ENCODE measurements at places on chromosomes 2 and 18.

DNA sequence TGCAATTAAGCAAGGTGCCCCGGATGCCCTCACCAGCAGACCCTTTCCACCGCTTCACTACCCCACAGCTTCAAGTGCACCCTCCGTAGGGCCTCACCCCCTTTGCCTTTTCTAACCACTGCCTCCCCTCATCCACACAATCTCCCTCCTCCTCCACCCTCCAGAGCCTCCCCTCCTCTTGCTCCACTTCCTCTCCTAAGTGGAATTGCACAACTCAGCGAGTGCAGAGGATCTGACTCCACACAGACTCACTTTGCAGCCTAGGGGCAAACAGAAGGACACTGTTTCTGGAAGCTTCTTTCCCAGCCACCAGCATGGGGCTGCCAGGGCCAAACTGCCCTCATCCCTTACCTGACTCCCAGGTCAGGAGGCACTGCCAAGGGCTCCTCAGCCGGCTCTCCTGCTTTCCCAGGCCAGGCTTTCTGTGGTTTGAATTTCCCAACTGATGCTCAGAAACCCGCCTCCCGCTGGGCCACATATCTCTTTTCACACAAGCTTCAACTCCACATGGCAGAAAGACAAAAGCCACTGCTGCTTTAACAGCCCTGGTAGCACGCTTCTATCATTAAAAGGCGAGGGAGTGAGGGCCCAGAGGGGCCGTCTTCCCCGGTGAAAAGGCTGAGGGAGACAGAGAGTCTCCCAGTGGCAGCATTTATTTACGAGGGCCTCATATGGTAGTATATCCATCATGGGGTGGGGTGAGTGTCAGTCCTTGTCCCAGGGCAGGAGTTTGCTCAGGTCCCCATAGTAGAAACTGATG lies 74.7 kb upstream of the MGAT4A start:
- DNase-seq: peak; percentile 44

GRCh38 chr2:45789317-45789716 lies 137.8 kb downstream of the PRKCE start:
- peak; percentile 18 for DNase-seq

DNA sequence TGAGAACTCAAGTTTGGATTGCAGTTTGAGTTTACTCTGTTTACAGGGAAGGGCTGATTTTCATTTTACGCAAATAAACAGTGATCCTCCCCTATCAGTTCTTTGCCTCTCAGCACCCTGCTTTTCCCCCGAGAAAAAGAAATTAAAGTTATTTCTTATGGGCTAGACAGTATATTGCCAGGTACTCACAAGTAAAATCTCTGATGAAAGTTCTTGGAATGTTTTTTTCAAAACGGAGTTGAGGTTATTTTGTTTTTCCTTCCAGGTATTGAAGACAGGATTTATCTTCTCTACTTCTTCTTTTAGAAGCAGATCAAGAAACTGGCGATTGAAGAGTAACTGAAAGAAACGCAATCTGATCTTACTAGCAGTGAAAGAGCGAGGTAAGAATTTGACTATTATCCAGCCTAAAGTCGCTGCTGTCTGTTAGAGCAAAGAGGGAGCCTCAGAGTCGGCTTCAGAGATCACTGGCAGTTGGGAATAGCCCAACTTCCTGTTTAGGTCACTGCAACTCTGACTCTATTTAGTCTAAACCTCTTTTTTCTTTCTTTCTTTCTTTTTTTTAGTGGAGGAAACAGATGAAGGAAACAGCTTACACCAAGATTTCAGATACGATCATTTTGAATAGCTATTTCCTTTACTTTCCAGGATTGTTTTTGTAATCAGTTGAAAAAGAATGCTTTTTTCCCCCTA lies at the start of gene TFPI:
TSS of gene TFPI (minus strand) at position 425 of the 693 bp plus-strand sequence. CDS start 50,667 bp downstream, outside the sequence.
- DNase-seq: peak; percentile 84

DNA sequence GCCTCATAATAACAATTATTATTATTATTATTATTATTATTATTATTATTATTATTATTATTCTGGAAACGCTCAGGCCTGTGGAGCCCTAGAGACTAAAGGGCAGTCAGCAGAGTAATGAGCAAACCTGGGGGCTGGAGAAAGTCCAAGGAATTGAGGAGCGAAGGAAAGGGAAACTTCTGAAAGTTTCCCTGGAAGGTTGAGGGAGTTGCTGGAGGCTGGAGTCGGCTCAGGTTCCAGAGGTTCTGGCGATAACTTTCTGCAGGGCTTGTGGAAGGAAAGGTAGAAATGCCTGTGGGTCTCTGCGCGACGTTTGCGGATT lies 9.2 kb downstream of the POU3F3 start:
- DNase-seq: no peak

GRCh38 chr18:74652392-74652988 lies 54.8 kb downstream of the ZNF407 start:
- peak; percentile 83 for DNase-seq

DNA sequence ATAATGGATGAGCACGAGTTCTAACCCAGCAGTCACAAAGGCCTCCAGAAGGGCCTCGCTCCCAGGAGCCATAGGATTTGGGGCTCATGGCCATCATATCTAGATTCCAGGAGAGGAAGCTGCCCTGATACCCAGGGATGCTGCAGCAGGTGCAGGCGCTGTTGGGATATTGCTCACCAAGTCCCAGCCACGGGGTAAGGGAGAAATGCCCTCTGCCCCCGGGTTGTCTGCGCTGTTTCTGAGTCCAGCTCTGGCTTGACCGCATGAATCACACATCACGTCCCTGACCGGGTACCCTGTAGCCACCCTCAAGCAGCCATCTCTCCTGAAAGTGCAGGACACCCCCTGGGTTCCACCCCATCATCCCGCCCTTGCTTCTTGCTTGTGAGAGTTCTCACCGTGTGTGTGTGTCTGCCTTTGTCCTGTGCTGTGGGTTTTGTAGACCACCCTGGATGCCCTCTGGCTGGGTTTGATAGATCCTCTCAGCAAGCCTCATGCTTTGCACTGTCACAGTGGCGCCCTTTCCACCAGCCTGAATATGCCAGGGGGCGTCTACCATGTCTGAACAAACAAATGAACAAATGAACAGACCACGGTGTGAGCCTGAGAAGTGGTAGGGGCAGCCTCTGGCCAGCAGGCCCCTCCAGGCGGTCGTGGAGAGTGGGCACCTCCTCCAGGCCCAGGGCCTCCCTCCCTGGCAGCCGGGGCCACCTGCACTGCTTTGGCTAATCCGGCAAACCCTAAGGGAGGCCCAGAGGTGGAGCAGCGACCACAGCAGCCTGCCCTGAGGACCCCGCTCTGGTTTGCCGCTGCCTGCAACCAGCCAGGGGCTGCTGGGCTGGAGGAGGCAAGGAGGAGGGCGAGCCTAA lies 32.1 kb downstream of the ADRA2B start:
- DNase-seq: no peak

Measured in dermis blood vessel endothelial cell (primary cell).